ENCODE measurements at places on chromosomes 4 and X.

DNA sequence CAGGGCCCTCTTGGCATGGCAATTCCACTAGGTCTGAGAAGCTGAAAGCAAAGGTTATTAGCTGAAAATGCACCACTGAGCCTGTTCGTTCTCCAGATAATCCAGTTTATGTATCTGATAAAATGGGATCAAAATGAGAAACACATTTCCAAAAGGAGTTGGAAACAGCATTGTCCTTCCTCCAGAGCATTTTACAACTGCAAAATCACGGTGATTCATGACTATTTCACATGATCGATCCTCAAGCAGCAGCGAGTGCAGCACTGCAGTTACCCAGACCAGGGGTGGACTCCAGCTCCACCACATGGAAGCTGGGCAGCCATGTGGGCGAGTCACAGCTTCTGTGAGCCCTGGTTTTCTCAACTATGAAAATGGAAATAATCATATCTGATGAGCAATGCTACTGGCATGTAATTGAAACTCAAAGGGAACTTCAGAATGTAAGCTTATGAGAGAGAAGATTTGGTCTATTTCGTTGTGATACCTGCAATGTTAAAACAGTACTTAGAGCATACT lies 78.7 kb upstream of the MSX1 start:
- DNase-seq, result peak; percentile 9

DNA sequence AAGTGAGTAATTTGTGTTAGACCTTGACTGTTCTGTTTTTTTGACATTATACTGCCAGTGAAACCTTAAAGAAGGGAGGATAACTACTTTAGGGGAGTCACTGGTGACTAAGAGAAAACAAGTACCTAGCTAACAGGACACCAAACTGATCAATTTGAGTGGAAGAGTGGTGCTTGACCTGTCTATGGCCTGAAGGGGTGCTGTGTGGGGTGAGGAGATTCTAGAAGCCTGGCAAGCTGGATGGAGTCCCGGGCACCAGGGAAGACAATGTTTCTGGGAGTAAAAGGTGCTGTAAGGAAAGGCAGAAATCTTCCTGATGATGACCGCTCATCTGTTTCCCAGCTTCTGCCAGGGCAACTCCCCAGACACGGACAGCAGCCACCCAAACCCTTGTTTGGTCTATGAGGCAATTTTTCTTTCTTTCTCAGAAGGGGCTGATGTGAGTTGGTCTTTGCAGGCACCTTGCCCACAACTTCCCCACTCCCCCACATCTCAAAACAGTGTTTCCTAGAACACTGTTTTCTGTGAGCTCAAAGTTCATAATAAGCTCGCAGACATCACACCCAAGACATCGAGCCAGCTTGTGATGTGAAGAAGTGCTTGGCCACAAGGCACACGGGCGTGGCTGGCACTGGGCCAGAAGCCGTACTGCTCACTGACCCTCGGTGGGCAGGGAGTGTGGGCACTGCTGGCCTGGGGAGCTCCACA lies 4.6 kb downstream of the TXK start:
- no peak for DNase-seq

DNA sequence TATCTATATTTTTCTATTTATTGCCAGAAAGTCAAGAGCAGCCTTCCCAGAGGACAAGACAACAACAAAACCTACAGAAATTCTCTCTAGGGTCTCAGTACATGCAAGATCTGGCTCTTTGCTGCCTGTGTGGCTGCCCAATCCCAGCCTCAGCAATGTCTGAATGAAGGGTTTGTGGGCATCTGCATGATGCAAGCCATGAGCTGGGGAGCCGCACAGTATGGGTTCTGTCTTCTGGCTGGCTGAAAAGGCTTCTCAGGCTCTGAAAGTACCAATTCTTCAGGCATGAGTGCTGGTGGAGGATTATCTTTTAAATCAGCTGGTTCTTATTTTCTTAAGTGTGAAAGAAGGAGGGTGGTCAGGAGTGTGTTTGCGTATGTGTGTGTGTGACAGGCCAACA lies 104.6 kb downstream of the PDGFRA start:
- DNase-seq, result no peak

DNA sequence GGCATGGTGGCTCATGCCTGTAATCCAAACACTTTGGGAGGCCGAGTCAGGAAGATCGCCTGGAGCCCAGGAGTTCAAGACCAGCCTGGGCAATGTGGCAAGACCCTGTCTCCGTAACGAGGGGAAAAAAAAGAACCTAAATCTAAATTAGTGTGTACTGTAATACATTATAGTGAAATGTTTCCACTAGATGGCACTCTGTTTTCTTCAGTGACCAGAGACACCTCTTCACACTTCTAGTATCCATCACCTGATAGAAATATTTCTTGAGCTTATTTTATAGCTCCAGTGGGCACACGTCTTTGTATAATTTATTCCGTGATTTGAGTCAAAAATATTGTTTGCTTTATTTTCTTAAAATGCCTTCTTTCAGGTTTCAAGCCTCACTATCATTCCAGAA lies 600.9 kb upstream of the DIPK2B start:
- no peak for DNase-seq

DNA sequence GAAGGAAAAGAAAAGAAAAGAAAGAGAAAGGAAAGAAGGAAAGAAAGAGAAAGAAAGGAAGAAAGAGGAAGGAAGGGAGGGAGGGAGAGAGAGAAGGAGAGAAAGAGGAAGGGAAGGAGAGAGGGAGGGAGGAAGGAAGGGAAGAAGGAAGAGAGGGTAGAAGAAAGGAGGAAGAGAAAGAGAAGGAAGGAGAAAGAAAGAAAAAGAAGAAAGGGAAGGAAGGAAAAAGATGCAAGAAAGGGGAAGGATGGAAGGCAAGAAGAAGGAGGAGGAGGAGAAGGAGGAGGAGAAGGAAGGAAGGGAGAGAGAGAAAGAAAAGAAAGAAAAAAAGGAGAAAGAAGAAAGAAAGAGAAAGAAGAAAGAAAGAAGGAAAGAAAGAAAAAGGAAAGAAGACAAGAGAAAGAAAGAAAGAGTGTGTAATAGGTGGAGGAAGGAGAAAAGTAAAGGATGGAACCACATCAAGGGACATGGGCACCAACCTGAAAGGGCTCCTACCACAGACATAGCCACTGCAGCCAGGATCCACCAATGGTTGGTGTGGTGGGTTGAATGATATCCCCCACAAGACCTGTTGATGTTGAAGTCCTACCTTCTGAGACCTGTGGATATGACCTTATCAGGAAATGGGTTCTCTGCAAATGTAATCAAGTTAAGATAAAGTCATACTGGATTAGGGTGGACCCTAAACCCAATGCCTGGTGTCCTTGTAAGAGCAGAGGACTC lies 80.2 kb downstream of the RELL1 start:
- DNase-seq, result no peak

GRCh38 chr4:113148925-113149324 lies 99.5 kb downstream of the ANK2 start:
- DNase-seq, result no peak

GRCh38 chr4:1632109-1633104 lies 51.7 kb downstream of the FAM53A start:
- no peak for DNase-seq

DNA sequence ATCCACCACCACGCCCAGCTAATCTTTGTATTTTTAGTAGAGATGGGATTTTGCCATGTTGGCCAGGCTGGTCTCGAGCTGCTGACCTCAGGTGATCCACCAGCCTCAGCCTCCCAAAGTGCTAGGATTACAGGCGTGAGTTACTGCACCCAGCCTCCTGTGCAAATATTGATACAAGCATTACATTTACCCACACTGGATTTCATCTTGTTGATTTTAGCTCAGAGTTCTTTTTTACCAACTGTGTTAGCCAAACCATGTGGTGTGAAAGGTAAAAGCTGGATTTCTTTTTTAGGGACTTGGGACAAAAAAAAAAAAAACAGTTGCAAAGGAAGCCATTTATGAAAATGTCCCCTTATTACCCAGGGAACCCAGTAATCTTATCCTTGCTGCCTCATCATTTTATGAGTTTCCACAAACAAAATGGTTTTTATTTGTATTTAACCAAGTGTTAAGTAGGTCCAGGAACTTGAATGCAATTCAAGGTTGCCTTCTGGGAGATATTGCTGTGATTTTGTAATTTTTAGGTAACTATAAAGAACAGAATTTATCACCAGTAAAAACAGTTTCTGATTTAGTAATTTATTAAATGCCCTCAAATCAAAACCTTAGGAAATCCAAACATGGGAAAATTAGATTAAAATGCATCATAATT lies 202.5 kb downstream of the PALLD start:
- DNase-seq, result no peak

- no peak for DNase-seq
Observed at GRCh38 chrX:16807976-16808542, 21.8 kb downstream of the TXLNG start.

DNA sequence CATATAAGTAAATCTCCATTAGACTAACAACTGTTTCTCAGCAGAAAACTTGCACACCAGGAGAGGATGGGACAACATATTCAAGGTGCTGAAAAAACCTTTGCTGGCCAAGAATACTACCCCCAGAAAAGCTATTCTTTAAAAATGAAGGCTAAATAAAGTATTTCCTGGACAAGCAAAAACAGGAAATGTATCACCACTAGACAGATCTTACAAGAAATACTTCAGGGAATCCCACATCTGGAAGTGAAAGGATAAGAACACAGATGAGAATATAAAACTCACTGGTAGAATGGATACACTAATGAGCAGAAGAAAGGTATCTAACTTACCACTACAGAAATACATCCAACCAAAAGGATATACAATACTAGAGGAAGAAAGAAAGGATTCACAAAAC lies 27.0 kb upstream of the ADH1C start:
- no peak for DNase-seq

DNA sequence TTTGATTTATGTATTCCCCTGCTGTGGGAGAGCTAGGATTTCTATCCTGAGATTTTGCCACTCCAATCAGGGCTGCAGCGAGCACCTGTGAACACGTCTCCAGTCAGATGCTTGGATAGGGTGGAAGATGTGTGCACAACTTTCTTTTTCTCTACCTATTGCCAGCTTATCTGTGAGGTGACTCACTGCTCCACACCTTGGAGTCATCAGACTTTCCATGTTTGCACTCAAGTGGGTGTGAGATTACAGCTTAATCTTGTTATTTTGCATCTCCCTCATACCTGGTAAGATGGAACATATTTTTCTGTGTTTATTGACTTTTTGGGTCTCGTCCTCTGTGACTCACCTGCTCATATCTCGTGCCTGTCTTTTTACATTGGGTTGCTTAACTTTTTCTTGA lies 32.2 kb downstream of the PSAPL1 start:
- DNase-seq, result no peak

DNA sequence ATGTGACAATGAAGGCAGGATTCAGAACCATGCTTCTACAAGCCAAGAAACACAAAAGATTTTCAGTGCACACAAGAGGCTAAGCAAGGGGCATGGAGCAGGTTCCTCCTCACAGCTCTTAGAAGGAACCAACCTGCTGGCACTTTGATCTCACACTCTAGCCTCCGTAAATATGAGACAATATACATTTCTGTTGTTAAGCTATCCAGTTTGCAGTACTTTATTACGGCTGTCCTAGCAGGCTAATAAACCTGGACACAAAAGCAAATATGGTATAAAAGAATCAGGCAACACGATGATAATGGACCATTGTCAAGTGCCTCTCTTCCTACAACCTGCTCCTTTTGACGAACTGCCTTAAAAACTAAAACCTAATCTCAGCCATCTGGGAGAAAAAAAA lies 114.5 kb downstream of the ZAR1 start:
- no peak for DNase-seq

GRCh38 chrX:1658071-1658491 lies 43.2 kb downstream of the ASMT start:
- DNase-seq, result no peak

DNA sequence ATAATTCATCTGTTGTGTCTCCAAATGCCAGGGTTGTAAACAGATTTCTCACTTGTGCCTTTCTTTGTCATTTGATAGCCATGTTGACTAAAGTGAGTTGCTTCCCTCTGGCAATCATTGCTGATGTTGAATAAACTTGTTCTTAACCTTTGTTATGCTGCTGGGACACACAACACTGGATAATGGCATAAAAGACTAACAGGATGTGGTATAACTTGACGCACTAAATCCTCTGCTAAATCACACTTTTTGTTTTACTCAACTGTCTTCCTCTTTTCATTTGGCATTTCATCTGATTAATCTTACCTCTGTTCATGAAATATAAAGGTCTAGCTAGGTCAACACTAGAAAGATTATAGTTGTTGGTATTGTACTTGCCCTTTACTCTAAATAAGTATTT lies 17.6 kb upstream of the CXCL5 start:
- DNase-seq, result no peak

DNA sequence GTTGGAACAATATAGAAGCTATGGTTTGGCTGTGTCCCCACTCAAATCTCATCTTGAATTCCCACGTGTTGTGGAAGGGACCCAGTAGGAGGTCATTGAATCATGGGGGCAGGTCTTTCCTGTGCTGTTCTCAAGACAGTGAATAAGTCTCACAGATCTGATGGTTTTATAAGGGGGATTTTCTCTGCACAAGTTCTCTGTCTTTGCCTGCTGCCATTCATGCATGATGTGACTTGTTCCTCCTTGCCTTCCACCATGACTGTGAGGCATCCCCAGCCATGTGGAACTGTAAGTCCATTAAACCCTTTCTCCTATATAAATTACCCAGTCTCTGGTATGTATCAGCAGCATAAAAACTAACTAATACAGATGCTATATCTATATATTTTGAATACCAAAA lies 135.2 kb upstream of the EDNRA start:
- DNase-seq, result no peak

Data from retinal pigment epithelial cell (primary cell).